ENCODE measurements at places on chromosomes 6 and 20. TPM values are rescaled to one million over a fixed set of nuclear protein-coding genes. Genes with fewer than 3 reads are reported as not detected.

DNA sequence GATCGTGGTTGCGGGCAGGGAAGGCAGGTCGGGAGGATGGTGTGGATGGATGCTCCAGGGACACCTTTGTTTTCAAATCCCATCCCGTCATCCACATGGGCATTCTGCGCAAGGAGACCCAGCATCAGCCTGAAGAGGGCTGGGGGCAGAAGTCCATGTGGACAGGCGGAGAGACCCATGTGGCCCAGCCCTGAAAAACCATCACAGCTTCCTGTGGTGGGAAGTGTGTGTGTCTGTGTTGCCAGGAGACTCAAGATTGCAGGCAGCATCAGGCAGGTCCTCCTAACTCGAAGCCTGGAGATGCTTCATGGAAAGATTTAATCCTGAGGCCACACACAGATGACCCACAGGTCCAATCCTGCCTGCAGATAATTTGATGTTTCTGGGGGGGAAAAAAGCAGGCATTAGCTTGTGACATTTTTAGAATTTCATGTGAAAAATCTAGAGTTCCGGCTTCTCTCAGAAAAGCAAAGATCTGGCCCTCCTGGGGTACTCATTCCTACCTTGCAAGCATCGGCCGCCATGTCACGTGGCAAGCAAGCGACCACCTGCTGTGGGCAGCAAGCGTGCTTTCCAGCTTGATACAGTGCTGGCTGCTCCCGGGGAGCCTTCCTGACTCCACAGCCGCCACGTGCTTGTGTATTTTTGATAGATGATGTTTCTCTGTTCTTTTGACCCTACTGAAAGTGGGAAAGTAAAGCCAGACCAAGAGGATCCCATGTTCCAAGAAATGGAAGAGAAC, 25.8 kb downstream of the BCAS4 start:
- peaks cover 12% of the 10 kb centered on the region for H3K4me1 ChIP-seq
- no peak overlapping the region for H3K27ac ChIP-seq
- H3K4me3 ChIP-seq, result no peak overlapping the region
- H3K27me3 ChIP-seq, result no peaks in the 10 kb centered on the region

DNA sequence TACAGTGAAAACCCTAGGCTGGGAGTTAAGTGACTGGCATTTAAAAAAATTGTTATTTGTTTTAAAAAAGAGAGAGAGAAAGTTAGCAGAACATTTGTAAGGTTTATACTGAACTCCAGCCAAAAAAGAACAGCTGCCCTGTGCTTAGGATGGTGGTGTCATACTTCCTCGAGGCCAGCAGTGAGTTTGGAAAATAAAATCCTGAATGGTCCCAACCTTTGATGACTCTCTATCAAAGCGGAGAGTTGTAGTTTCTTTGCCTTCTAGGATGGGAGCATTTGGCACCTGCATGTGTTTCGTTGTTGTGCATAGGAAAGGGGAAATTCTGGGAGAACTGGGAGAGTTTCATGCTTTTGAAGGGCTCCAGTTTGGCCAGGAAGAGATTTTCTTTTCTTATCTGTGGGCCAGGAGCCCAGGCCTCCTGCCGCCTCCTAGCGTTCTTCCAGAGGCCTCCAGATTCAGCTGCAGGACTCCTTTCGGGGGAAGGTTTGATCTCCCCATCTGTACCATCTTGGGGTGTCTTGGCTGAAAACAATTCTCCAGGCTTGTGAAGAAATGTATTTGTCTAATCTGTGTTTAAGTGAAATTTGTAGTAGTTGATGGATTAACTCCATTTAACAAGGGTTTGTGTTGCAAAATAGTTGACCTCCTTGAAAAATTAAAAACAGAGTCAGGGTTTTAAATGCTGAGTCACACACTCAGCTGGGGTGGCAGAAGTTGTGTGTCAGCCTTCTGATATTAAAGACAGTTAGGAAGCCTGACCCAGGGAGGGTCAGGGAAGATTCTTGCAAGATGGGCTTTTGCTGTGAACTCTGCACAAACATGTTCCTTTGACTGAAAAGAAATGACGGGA, 63.4 kb downstream of the TXNDC5 start:
- no peaks in the 10 kb centered on the region for H3K36me3 ChIP-seq
- no peak overlapping the region for H3K27ac ChIP-seq
- DNase-seq, result no peak
- H3K27me3 ChIP-seq, result no peaks in the 10 kb centered on the region
- no peaks in the 10 kb centered on the region for H3K4me1 ChIP-seq

- H3K27me3 ChIP-seq, result no peaks in the 10 kb centered on the region
- DNase-seq, result peak; percentile 95
- H3K4me1 ChIP-seq, result peaks cover 21% of the 10 kb centered on the region
- H3K36me3 ChIP-seq, result no peaks in the 10 kb centered on the region
- H3K4me3 ChIP-seq, result peak within 1 kb of the TSS; percentile 85
- H3K27ac ChIP-seq, result peak within 1 kb of the TSS; percentile 99
Observed at GRCh38 chr6:158559895-158560835, at the start of gene TMEM181. Gene TMEM181 (plus strand): TSS chr6:158560091. CDS start chr6:158560225, 134 bp downstream.

DNA sequence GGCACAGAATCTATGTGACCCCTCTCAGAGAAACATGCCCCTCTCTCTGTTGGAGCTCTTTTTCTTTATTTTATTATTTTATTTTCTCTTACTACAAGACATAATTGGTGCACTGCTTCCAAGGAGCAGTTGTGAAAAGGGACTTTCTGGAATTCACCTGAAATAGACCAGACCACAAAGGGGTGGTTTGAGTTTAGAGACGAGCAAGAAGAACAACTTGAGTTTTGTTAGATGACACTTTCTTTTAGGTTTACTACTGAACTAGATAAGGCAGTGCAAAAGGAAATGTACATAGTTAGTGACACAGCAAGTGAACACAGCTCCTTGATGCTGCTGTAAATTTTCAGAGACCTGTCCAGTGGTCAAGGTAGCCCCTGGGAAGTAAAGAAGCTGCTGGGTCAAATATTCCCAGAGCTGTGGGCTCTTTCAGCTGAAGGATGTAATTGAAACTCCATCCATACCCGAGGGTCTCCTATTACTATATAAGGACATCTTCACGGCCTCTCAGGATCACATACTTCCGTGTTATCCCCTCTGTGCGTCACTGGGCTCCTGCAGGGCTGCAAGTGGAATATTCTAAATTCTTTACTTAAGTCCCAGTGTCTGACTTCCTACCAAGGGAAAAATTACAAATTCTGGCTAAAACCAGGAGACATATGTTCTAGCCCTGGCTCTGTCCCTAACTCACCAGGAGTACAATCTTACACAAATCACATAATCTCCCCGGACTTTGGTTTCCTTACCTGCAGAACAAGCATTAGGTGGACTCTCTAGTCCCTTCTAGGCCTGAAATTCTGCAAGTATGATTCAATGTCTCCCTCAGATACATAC, 69.1 kb upstream of the ADTRP start:
- H3K27me3 ChIP-seq, result no peaks in the 10 kb centered on the region
- H3K36me3 ChIP-seq, result no peaks in the 10 kb centered on the region
- H3K4me3 ChIP-seq, result no peak overlapping the region
- peaks cover 4% of the 10 kb centered on the region for H3K4me1 ChIP-seq
- DNase-seq, result peak; percentile 20
- H3K27ac ChIP-seq, result peak overlapping the region; percentile 38

DNA sequence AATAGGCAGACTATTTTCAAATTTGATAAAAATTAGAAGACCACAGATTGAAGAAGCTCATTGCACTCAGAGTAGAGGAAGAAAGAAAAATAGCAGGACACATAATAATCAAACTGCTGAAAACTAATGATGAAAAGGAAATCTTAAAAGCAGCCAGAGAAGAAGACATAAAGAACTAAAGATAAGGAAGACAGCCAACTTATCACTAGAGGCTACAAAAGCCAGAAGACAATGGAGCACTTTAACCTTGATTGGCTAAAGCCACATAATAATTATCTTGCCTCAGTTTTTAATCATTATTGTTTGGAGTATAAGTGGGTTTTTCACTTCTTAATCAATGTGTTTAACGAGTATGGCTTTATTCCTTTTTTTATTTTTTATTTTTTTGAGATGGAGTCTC, 397.6 kb downstream of the RNF144B start:
- no peaks in the 10 kb centered on the region for H3K36me3 ChIP-seq
- H3K27me3 ChIP-seq, result no peaks in the 10 kb centered on the region
- H3K27ac ChIP-seq, result no peak overlapping the region
- no peaks in the 10 kb centered on the region for H3K4me1 ChIP-seq
- no peak for DNase-seq

- no peak for DNase-seq
- peaks cover 18% of the 10 kb centered on the region for H3K4me1 ChIP-seq
- H3K4me3 ChIP-seq, result no peak overlapping the region
- H3K27me3 ChIP-seq, result no peaks in the 10 kb centered on the region
- peak overlapping the region; percentile 45 for H3K27ac ChIP-seq
Observed at GRCh38 chr6:109295109-109295773, 87.0 kb downstream of the CD164 start.

DNA sequence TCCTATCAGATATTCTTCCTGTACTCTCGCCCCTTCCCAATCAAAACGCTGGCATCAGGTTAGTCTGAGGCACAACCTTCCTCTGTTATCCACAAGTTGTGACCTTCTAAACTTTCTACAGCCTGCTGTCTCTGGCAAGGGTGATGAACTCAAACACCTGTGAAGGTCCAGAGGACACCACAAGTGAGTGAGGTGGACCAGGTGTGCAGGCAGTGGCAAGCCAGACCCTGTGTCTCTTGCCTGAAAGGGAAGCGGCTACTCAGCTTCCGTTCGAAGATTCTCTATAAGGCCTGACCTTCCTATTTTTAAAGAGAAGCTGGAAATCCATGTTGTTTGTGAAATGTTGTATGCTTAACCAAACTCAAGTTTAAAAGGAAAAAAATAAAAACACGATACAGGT, 36.8 kb downstream of the GCM1 start:
- H3K27ac ChIP-seq, result peak overlapping the region; percentile 67
- H3K4me3 ChIP-seq, result no peak overlapping the region
- no peak for DNase-seq
- H3K4me1 ChIP-seq, result peaks cover 33% of the 10 kb centered on the region
- no peaks in the 10 kb centered on the region for H3K27me3 ChIP-seq

- no peaks in the 10 kb centered on the region for H3K27me3 ChIP-seq
- no peak overlapping the region for H3K27ac ChIP-seq
- no peak overlapping the region for H3K4me3 ChIP-seq
- H3K36me3 ChIP-seq, result no peaks in the 10 kb centered on the region
Observed at GRCh38 chr6:2873643-2874042, 29.5 kb downstream of the SERPINB9 start.

- no peak overlapping the region for H3K4me3 ChIP-seq
- no peaks in the 10 kb centered on the region for H3K36me3 ChIP-seq
- H3K27me3 ChIP-seq, result no peaks in the 10 kb centered on the region
Observed at GRCh38 chr6:15713325-15713724, 50.5 kb upstream of the DTNBP1 start.

DNA sequence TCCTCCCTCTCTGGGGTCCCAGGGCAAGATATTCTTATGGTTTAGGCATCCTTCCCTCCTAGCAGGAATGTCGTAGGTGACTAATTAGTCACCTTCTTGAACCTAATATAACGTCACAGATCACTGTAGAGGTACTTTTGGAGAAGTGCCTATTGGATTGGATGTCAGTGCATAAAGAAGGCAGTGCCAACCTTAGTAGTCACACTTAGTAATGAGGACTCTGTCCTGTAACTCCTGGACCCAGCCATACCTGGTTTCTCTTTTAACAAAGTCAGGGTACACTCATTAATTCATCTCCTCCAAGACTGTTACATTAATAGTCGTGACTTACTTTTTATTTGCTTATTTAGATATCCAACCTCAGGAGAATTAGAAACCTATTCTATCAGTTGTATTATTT, 20.0 kb downstream of the VTA1 start:
- no peaks in the 10 kb centered on the region for H3K4me1 ChIP-seq
- no peaks in the 10 kb centered on the region for H3K27me3 ChIP-seq
- H3K36me3 ChIP-seq, result no peaks in the 10 kb centered on the region
- DNase-seq, result no peak

GRCh38 chr20:17646961-17647301, 35.1 kb downstream of the RRBP1 start:
- no peaks in the 10 kb centered on the region for H3K27me3 ChIP-seq
- H3K4me3 ChIP-seq, result no peak overlapping the region
- no peak overlapping the region for H3K27ac ChIP-seq
- no peak for DNase-seq
- peaks cover 50% of the 10 kb centered on the region for H3K4me1 ChIP-seq

GRCh38 chr6:33589392-33589730, 9.3 kb upstream of the BAK1 start:
- H3K4me3 ChIP-seq, result no peak overlapping the region
- no peaks in the 10 kb centered on the region for H3K36me3 ChIP-seq
- H3K27ac ChIP-seq, result peak overlapping the region; percentile 95
- DNase-seq, result no peak

DNA sequence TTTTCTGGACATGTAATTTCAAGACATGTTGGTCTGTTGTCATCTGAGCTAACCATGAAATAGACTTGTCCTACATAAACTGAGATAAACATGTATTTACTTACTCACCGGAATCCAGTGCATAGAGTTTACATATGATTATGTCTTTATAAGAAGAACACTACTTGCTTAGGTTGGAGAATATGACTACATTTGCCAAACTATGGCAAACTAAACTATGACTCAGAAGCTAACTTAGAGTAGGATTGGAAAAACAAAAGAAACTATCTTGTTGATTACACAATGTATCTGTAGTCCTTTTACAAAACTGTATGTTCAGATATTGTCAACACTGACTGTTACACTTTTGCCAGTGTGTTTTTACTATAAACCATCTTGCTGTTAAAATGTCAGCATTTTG, 113.3 kb downstream of the CRYBG1 start:
- no peak overlapping the region for H3K4me3 ChIP-seq
- H3K4me1 ChIP-seq, result no peaks in the 10 kb centered on the region
- H3K36me3 ChIP-seq, result no peaks in the 10 kb centered on the region
- no peak for DNase-seq

DNA sequence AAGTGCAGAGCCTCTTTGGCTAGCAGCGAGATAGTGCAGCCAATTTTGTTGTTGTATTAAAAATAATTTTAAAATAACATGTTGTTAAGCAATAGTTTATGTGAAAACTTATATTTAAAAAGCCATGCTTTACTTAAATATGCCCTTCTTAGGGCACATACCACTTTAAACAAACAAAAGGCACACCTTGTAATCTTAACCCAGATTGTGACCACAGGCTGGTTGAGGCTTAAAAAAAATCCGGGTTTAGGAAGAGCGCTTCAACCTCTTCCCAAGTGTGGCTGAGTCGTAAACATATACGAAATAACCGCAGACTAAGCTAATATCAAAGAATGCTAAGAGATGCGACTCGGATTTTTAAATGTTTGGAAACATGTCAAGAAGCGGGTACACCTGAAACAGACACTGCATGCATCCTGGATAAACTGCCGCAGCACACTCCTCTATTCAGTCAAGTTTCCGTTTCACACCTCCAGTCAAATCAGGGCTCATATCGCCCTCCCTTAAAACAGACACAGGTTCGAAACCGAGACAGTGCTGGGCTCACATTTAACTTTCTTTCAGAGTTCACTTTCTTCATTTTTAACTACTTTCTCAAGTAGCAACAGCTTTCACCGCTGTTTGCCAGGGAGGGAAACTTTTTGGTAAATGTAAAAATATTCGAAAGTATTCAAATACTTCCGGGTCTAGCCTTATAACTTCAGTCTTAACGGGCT, 1.5 kb downstream of the DEK start:
- peaks cover 9% of the 10 kb centered on the region for H3K4me1 ChIP-seq
- no peaks in the 10 kb centered on the region for H3K36me3 ChIP-seq
- H3K27ac ChIP-seq, result peak overlapping the region; percentile 100
- H3K27me3 ChIP-seq, result peaks cover 3% of the 10 kb centered on the region

PRDM1 gene
- total RNA-seq, result 19.1 TPM

NKX2-2 gene
- not detected for total RNA-seq

SLC26A8 gene
- total RNA-seq, result not detected

FAXC gene
- 5.3 TPM for total RNA-seq

Measured in hepatocyte (in vitro differentiated cells).